Stimulated activated naive CD4-positive, alpha-beta T cell treated with Interleukin-2 at 50 U/mL for 16 hours (primary cell): ENCODE measurements at places on chromosomes 1 and 21.

GRCh38 chr1:197868751-197869489 lies 33.5 kb upstream of the C1orf53 start:
- DNase-seq = no peak

DNA sequence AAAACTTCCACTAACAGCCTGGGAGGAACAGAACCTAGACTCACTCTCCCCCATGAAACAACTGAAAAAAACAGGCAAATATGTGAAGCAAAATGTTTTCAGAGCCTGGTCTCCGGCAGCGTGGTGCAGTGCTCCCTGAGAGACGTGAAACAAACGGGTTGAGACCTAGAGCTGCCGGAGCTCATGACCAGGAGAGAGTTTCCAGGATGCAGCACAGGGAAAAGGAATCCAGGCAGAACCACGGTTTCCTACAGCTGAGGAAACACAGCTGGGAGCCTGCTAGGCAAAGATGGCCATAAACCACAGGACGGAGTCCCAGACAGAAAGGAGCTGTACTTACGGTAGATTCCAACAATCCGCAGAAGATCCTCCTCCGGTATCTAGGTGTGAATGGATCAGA lies 20.2 kb upstream of the SLC19A1 start:
- DNase-seq = no peak

DNA sequence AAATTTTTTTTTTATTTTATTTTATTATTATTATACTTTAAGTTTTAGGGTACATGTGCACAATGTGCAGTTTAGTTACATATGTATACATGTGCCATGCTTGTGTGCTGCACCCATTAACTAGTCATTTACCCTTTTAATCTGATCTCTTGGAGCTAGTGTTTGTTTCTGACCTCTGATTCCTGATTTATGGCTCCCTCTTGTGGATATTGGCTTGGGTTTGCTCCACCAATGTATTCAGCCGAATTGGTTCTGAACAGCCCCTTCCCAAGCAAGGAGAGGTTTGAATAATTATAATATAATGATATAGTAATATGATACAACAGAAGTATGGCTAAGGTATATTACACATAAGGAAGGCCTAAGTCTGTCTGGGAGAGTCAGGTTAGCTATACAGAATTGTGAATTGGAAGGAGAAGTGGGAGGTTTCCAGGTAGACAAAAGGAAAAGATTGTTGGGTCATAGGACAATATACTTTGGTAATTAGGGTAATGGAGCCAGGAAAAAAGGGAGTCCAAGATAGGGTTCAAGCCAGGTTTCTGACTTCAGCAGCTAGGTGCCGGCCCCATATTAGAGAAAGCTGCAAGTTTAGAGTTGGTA lies 53.1 kb upstream of the HMCN1 start:
- no peak for DNase-seq

- DNase-seq = no peak
These were observed 49.6 kb upstream of the PSMG1 start for GRCh38 chr21:39232861-39233291.

DNA sequence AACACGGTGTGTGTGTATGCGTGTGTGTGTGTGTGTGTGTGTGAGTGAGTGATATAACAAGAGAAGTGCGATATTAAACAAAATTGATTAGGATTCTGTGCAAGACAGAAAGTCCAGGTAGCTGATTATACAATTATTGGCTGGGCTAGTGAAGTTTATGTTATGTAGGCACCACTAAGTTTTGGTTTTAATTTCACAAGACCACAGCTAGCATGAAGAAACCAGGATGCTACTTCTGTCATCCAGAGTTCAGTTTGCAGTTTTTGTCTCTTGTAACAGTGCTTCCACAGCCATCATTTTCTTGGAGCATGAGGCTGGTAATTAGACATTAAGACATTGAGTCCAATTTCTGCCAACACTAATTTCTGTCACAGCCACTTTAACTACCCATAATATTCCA lies 1590.2 kb upstream of the B3GALT2 start:
- no peak for DNase-seq

GRCh38 chr1:2231532-2232254 lies 3.6 kb downstream of the SKI start:
- peak; percentile 68 for DNase-seq

DNA sequence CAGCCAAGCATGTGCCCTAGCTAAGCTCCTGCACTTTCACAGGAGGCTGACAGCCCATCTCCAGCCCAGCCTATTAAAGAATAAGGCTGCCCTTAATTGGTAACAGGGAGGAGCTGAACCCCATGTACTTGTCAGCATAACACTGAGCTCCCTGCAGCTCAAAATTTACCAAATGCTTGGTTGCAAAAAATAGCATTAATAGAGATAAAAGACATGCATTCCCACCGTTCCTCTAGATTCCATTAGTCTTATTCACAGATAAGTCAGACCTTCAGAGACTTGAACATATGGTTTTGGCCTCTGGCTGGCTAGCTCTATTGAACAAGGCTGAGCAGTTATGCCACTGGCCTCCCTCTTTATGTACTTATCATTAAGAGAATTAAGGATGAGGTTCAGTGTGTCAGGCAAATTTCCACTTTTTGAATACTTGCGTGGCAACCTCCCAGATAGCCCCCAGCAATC lies 29.2 kb downstream of the OLFML3 start:
- DNase-seq = no peak

- peak; percentile 68 for DNase-seq
These were observed 855 bp upstream of the IVNS1ABP start for GRCh38 chr1:185317886-185318310.

- DNase-seq = no peak
These were observed 149.2 kb upstream of the KCNK2 start for GRCh38 chr1:214933375-214933774.

- DNase-seq = no peak
These were observed 379.3 kb downstream of the HHIPL2 start for GRCh38 chr1:222168621-222169020.

GRCh38 chr21:24514081-24514733 lies 1093.1 kb downstream of the MRPL39 start:
- no peak for DNase-seq

DNA sequence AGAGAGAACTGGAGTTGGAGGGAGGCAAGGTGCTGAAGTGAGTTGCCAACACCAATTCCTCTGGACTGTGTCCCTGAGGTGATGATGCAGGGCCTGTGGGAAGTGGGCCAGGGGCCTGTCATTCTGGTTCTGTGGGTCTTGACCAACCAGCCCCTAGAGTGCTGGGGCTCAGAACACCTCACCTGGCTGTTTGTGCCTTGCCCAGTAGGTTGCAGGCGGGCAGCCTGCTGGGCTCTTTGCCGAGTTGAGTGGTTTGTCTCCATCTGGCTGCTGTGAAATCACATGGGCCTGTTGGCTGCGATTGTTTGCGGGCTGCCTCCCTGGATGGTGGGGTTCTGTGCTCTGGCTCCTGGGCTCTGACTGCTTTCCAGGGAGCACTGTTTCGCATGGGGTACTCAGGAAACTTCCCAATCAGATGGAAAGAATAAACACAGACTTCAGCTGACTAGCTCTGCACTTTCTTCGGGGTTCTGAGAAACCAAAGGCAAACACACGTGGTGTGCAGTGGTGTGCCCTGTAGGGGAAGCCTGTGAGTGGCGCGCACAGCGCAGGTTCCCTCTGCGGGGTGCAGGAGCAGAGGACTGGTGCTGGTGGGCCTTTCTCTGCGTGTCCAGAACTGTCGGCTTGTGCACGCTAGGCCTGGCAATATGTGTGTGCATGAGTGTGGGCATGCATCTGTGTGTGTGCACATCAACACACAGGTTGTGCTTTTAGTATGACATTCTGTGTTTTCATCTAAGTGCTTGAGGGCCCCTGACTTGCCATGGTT lies 95.1 kb downstream of the RHOU start:
- DNase-seq = no peak

- DNase-seq = no peak
These were observed 38.7 kb downstream of the RGS5 start for GRCh38 chr1:163163881-163164582.

- DNase-seq = no peak
These were observed 43.7 kb upstream of the LRRC7 start for GRCh38 chr1:69524015-69524414.

- no peak for DNase-seq
These were observed 180.8 kb upstream of the CAMK1G start for GRCh38 chr1:209402697-209403096.

GRCh38 chr1:77412069-77412819 lies 130.4 kb downstream of the AK5 start:
- DNase-seq = no peak

DNA sequence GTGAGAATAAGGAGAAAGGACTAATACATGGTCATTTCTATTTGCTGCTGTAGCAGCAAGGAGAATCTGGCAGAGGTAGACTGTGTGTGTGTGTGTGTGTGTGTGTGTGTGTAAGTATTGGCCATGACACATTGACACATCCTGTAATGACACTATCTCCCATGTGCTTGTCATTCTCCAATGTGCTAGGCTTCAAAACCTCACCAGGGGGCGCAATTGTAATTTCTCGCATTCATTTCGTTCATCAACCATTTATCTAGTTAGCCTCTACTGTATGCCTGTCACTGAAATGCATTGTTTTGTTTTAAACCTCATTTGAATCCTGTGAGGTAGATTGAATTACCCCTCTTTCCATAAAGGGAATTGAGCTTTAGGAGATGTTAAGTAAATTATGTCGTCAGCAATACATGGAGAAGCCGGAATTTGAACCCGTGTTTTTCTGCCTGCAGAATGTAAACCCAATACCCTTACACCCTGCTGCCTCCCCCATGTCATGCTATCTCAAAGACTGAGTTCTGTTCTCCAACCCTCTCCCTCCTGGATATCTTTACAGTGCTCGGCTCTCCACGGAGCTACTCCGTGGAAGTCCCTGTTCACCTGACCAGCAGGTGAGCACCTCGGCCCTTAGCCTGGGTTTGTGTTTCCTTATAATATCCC lies 100.8 kb downstream of the UCK2 start:
- DNase-seq = peak; percentile 22

GRCh38 chr1:243258731-243259130 lies 2.9 kb downstream of the SDCCAG8 start:
- DNase-seq = no peak

DNA sequence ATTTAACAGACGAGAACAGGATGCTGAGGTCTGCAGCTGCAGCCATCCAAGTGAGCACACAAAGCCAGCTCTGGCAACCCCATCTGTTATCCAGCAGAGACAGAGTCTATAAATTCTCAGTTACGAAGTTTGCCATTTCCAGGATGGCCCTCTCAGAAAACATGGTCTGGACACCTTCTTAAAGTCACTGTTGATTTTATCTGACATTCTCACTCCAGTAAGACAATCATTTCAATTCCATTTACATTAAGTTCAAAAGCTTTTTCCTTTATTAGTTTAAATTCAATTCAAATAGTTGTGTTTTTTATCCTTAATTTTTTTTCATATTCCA lies 125.5 kb downstream of the DMRTB1 start:
- no peak for DNase-seq

GRCh38 chr1:49045371-49045770 lies 268.7 kb upstream of the BEND5 start:
- DNase-seq = no peak

DNA sequence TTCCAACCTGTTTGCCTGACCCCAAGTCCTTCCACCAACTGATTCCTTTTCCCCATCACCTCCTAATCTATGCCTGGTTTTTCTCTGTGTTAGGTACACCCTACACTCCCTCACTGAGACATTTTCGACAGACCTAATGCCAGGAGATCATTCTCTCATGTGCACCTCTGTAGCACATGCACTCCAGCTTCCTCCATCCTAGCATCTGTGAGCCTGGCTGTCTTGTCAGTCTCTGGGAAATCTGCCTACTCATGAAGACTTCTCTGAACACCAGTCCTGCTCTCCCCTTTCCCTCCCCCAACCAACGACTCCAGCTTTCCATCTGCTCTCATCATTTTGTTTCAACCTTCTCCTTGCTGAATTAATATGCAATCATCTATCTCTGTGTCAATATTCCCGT lies 987 bp downstream of the MED8 start:
- no peak for DNase-seq

GRCh38 chr1:119713749-119714456 lies 2.2 kb downstream of the PHGDH start:
- DNase-seq = no peak

DNA sequence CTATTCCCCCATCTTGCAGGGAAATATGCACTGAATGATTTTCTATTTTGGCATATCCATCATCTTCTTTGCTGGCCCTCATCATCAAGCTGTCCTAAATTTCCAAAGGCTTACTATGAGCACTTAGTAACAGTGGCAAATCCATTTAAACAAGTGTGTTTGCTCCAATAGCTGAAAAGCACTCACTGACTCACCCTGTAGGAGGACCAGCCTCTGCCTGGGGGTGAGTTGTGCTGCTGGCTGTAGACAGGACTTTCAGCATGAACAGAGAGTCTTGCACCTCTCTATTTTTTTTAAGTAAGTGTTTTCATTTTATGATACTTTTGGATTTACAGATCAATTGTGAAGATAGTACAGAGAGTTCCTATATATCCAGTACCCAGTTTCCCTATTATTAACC lies 97.3 kb downstream of the SLC35F3 start:
- no peak for DNase-seq

GRCh38 chr1:247371801-247372259 lies 40.2 kb upstream of the ZNF496 start:
- no peak for DNase-seq

- no peak for DNase-seq
These were observed 8.8 kb upstream of the PPIE start for GRCh38 chr1:39729842-39730241.

- no peak for DNase-seq
These were observed 271.7 kb upstream of the SNX7 start for GRCh38 chr1:98389809-98390208.

- DNase-seq = no peak
These were observed 144.9 kb upstream of the HOOK1 start for GRCh38 chr1:59669752-59670312.

DNA sequence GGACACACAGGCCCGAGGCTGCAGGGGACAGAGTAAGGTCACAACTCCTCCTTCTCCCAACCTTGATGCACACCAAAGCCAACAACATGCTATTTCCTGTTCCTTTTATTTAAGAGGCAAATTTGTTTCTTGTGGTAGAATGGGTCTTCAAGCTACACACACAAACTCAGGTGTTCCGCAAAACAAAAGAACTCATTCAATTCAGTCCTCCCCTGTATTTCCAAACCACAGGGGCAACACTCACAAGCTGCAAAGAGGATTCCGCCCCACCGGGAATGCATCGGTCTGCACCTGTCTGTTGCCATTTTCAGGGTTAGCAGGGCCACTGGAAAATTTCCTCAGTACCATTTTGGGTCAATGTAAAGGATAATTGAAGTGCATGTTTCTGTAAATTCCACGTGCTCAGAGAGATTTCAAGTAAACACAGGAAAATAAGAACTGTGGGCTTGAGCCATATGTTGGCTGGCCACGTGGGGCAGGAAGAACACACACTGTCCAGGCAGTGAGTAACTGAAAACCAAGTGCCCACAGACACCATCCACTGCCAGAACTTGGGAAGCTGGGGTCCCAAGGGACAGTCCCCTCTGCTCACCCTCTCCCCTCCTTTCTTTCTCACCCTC lies 145.2 kb upstream of the ERG start:
- no peak for DNase-seq

DNA sequence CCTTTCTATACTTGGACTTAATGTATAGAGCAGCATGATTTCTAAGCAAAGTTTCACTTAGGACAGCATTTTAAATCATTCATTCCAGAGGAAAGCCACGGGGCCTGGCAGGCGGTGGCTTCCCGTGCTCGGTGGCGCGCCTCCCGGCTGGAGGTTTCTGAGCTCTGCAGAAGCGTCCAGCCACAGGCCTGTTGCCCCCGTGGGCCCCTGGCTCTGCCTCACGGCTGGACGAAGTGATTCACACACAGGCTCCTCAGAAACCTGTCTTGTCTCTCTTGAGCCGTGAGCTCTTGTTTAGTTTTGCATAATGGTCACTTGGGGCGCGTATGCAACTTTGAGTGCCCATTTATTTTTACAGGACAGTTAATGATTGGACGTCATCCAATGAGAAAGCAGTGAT lies 22.1 kb upstream of the DIP2A start:
- no peak for DNase-seq
